ENCODE measurements at places on chromosomes 1 and 21.

GRCh38 chr1:180501865-180502360 is 464 bp downstream of the ACBD6 start:
- DNase-seq: no peak

DNA sequence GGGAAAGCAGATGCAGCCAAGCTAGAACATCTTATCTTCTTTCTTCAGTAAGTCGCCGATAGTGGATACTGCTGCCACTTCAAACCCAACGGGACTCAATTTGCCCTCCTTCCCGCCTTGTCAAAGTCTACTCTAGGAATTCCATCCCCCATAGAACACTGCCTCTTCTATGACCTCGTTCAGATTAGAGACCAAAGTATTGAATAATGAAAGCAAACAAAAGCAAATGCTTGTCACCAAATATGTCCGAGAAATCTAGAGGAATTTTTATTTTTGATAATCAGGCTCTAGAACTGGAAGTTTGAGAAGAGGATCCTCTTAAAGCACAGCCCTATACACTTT is 853 bp upstream of the RRAGC start:
- DNase-seq: no peak

DNA sequence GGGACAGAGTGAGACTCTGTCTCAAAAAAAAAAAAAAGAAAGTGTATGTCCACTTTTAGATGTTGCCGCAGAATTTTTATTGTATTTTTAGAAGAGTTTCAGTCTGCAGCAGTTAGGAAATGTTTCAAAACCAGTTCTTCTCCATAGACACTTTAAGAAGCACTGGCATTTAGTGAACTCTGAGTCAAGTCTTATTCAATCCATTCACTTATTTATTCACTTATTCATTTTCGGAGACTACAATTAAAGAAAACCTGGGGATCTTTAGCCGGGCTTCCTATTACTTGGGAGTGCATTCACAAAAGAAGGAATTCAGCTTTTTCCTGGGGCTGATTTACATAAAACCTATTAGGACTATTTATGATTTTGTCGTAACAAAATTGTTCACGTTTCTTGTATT is 12.3 kb downstream of the RCAN3 start:
- no peak for DNase-seq

DNA sequence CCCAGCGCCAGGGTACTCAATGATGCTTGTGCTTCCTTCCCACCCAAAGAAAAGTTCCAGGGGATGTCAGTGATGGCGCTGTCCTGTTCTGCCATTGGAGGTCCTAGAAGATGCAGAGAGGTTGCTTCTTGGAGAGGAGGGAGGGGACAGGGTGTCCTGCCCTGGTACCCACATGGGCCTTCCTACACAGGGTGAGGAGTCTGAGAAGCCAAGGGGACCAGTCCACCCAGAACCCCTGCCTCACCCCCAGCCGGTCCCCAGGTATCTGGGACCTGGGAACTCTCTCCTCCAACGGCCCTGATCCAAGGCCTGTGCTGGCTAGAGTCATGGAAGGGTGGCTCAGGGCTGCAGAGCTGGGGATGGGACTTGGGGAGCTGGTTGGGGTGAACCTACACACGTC is 259.4 kb downstream of the KCNJ6 start:
- no peak for DNase-seq

DNA sequence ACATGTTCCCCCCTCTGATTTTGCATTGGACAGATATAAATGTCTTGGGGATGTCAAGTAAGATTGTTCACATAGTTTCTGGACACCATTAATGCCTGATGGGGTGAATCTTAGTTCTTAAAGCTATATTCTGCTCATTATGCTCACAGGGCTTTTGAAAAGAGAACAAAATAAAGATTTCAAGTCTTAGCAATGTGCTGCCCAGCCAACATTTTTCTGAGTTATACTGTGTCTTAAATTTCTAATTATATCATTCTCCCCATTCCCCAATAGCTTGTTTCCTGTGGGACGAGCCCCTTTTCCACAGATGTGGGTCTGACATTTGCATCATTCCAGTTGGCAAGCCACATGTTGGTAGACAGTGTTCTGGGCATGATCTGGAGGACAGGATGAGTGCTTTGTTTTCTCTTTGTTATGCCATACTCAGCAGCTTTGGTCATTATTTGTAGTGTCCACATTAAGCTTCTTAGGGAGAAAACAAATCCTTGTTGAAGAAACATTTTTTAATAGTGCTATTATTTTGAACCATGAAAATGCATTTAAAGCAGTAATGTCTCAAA is 32.8 kb downstream of the MTARC1 start:
- DNase-seq: no peak

Measured in endothelial cell (in vitro differentiated cells).